ENCODE measurements at places on chromosomes 4 and X. TPM values are rescaled to one million over a fixed set of nuclear protein-coding genes. Genes with fewer than 3 reads are reported as not detected.

DNA sequence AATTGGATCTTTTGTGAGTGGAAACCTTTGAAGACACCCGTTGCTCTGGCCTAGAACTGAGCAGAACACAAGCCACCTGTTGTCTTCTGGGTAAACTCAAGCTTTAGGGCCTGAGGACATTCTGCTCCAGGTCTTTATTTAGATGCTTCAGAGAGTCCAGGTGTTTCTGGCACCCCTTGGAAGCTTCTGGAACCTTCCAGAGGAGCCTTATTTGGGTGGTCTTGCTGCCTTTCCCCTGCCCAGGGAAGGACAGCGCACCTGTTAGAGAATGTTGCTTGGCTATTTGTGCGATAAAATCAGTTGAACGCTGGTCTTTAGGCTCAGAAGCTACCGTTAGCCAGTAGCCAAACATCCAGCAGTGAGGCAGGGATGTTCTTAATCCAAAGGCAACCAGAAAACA lies 3.0 kb downstream of the ZNF275 start:
- H3K4me3 ChIP-seq: peak overlapping the region; percentile 28
- no peak overlapping the region for H3K27ac ChIP-seq
- no peaks in the 10 kb centered on the region for H3K27me3 ChIP-seq

GRCh38 chr4:6360385-6360784 lies 90.7 kb downstream of the WFS1 start:
- H3K27ac ChIP-seq: no peak overlapping the region
- H3K36me3 ChIP-seq: no peaks in the 10 kb centered on the region

- H3K27me3 ChIP-seq: no peaks in the 10 kb centered on the region
- DNase-seq: no peak
- H3K4me3 ChIP-seq: no peak overlapping the region
- no peaks in the 10 kb centered on the region for H3K4me1 ChIP-seq
- H3K27ac ChIP-seq: no peak overlapping the region
Observed at GRCh38 chr4:179880756-179881155, 2362.4 kb upstream of the TENM3 start.

DNA sequence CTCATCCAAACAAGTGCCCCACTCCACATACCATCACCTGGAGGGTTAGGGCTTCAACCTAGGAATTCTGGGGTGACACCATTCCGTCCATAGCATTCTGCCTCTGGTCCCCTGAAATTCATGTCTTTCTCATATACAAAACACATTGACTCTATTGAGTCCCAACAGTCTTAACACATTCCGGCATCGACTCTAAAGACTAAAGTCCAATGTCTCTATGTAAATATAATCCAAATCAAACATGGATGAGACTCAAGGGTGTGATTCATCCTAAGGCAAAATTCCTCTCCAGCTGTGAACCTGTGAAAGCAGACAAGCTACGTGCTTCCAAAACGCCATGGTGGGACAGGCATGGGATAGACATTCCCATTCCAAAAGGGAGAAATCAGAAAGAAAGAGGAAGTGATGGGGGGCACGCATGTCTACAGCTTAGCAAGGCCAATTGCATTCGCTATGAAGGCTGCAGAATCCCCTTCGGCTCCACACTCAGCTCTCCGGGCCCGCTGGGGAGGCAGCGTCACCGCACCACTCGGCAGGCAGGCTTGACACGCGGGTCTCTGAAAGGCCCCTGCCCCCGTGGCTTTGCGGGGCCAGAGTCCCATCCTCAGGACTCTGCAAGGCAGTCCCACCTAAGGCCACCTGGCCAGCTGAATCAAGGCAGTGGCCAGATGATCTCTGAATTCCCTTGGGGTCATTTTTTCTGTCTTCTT lies 53.2 kb downstream of the ADRA2C start:
- no peaks in the 10 kb centered on the region for H3K36me3 ChIP-seq
- H3K4me1 ChIP-seq: no peaks in the 10 kb centered on the region
- no peak overlapping the region for H3K27ac ChIP-seq
- H3K27me3 ChIP-seq: no peaks in the 10 kb centered on the region
- no peak overlapping the region for H3K4me3 ChIP-seq

DNA sequence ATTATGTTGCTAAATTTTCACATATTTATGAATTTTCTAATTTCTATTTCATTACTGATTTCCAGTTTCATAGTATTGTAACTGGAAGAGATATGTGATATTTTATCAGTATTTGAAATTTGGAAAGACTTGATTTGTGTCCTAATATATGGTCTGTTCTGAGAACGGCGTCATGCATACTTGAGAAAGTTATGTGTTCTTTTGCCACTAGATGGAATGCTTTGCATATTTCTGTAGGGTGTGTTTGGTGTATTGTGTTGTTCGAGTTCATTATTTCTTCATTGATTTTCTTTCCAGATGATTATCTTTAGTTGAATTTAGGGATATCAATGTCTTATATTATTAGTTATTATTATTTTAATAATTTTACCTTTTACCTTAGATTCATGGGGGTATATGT lies 110.6 kb upstream of the ITM2A start:
- H3K4me3 ChIP-seq: no peak overlapping the region
- H3K36me3 ChIP-seq: no peaks in the 10 kb centered on the region
- no peak overlapping the region for H3K27ac ChIP-seq

Gene BGN
- not detected for polyA plus RNA-seq

Gene COX7B2
- not detected for polyA plus RNA-seq

Data from naive thymus-derived CD8-positive, alpha-beta T cell (primary cell).